ENCODE measurements at places on chromosomes 2 and 18.

DNA sequence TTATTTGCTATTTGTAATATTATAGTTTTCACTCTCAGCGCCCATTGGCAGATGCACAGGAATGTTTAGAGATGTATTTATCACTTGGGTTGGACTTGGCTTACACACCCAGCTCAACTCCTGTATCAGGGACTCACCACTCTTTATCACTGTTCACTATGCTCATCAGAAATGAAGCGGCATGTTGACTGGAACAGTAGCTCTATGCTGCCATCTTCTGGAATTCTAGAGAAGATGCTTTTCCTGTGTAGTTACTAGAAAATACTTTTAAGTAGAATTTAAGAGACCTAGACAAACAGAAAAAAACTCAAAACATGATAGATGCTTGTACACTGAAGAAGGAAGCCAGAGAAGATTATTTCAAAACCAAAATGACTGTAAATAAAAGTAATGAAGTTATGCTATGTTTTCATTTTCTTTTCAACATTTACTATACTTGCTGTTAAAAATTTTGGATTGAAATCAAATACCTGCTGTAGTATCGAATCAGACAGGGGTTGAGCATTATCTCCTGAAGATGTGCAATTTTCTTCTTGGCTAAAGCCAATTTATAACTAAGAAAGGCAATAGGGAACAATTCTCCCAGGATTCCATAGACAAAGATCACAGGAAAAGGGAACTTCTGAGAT lies 47.4 kb upstream of the NXPH2 start:
- no peaks in the 10 kb centered on the region for H3K4me1 ChIP-seq
- no peak overlapping the region for H3K27ac ChIP-seq
- H3K4me3 ChIP-seq: no peak overlapping the region
- DNase-seq: no peak

- no peaks in the 10 kb centered on the region for H3K27me3 ChIP-seq
- H3K4me1 ChIP-seq: no peaks in the 10 kb centered on the region
- H3K4me3 ChIP-seq: no peak overlapping the region
- no peak for DNase-seq
Observed at GRCh38 chr2:62845256-62845655, 139.7 kb downstream of the EHBP1 start.

DNA sequence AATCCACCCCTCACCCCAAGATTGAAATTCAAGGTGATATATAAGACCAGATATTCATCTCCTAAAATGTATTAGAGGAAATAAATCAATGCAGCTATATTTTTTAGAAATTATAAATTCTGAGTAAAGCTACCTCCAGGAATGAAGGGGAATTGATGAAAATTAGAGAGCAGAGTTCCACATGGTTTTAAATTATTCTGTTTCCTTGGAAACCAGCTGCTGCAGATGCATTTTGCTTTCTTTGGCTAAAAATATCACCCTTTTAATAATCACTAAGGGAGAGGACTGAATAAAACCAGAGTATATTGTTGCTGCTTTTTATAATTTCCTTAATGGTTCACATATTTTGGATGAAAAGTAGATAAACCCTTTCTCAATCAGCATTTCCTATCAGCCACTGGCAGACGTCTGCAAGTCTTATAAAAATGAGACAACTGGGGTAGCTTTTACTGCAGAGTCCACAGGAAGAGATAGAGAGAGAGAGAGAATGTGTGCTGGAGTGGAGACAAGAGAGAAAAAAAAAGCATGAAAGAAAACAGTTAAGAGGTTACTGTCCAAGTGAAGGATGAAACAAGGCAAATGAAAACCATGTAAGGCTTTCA lies 2.0 kb downstream of the CSRNP3 start:
- no peak for DNase-seq
- no peak overlapping the region for H3K4me3 ChIP-seq
- H3K36me3 ChIP-seq: no peaks in the 10 kb centered on the region
- H3K27ac ChIP-seq: no peak overlapping the region

- H3K36me3 ChIP-seq: no peaks in the 10 kb centered on the region
- no peak overlapping the region for H3K4me3 ChIP-seq
- H3K27ac ChIP-seq: no peak overlapping the region
- no peaks in the 10 kb centered on the region for H3K4me1 ChIP-seq
- no peak for DNase-seq
Observed at GRCh38 chr18:28854964-28855363, 678.0 kb upstream of the CDH2 start.

DNA sequence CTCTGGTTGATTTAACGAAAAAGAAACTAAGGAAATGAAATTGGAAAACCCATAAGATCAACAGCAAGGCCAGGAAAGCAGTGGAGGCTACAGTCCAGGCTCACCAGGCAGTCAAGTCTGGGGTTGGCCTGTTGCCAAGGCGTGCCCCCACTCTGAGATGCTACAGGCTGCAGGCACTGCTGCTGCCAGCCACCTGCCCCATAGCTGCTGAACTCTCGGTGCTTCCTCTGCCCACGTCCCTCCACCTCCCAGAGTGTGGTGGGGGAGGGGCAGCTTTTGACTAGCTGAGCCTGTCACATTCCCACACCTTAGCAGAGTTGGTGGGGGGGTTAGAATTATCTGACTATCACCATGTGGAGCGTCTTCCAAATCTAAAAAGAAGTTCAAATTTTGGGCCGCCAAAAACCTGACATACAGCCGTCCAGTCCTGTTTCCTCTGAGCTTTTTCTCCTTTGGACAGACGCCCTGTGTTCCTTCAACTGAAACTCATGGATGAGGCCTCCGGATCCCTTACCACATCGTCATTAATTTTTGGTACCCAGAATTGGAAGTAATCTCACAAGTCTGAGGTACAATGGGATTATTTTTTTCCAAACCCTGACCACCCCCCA lies 3.9 kb upstream of the SH3RF3 start:
- H3K4me3 ChIP-seq: no peak overlapping the region
- no peak overlapping the region for H3K27ac ChIP-seq
- no peak for DNase-seq
- H3K27me3 ChIP-seq: peaks cover 28% of the 10 kb centered on the region

DNA sequence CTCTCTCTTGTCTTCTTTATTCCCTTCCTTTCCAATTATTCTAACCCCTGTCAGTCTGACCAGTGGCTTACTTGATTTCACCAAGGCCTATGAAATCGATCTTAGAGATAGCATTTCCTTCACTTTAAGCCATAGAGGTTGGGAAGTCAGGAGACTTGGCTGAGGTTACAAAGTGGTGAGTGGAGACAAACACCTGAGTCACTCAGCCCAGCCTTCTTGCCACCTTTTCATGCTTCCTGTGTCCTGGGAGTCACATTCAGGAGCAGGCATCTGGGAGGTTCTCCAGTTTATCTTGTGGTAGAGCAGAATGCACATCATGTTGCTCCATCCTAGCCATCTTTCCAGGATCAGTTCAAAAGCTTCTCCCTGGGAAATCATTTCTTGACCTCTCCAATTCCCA lies 59.1 kb downstream of the VSNL1 start:
- H3K27ac ChIP-seq: no peak overlapping the region
- no peaks in the 10 kb centered on the region for H3K4me1 ChIP-seq
- H3K4me3 ChIP-seq: no peak overlapping the region
- no peak for DNase-seq
- no peaks in the 10 kb centered on the region for H3K36me3 ChIP-seq
- no peaks in the 10 kb centered on the region for H3K27me3 ChIP-seq

Measured in T-helper 2 cell treated with Interferon-gamma antibody and Interleukin-4, amounts not matched to agents 5 μg/mL and 100 μg/mL, for 36 hours (primary cell).